ENCODE measurements at places on chromosomes 11 and 22.

GRCh38 chr22:24591286-24591830, 1.5 kb downstream of the LRRC75B start:
- H3K4me3 ChIP-seq, result no peak overlapping the region
- H3K36me3 ChIP-seq, result no peaks in the 10 kb centered on the region
- no peak overlapping the region for H3K27ac ChIP-seq
- H3K4me1 ChIP-seq, result peaks cover 5% of the 10 kb centered on the region
- H3K27me3 ChIP-seq, result peaks cover 5% of the 10 kb centered on the region

DNA sequence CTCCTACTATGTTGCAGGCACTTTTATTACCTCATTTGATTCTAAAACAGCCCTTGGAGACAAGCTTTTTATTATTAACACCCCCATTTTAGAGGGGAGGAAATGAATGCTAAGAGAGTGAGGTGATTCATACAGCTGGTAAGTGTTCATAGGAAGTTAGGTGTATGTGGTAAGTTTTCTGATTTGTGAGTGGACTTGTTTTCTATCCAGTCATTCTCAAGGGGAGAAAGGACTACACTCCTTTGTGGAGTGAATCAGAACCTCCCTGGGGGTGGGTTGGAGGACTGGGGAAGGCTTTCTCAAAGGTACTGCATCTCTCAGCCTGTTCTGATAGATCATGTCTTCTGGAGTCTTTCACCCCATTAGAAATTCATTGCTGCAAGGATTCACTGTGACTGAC, 23.5 kb downstream of the PKNOX2 start:
- no peak overlapping the region for H3K27ac ChIP-seq
- H3K4me3 ChIP-seq, result no peak overlapping the region
- H3K4me1 ChIP-seq, result peaks cover 2% of the 10 kb centered on the region
- no peaks in the 10 kb centered on the region for H3K36me3 ChIP-seq
- peaks cover 92% of the 10 kb centered on the region for H3K27me3 ChIP-seq

DNA sequence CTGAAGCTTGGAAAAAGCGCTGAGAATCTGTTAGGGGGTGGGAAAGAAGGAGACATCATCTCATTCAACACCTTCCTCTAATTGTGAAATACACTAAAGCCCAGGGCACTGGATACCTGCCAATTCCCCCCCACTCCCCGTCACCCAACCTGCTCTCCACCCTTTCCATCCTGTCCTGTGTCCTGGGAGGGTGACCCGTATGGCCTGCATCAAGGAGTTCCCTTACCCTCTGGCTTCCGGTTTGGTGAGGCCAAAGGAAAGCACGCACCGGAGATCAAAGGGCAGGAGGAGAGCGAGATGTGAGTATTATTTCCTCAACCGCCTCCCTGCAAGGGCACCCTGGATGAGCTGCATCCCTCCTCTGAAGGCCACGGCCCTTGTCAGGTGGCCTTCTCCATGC, 65.0 kb upstream of the PTPRJ start:
- no peaks in the 10 kb centered on the region for H3K27me3 ChIP-seq
- H3K4me1 ChIP-seq, result peaks cover 29% of the 10 kb centered on the region

DNA sequence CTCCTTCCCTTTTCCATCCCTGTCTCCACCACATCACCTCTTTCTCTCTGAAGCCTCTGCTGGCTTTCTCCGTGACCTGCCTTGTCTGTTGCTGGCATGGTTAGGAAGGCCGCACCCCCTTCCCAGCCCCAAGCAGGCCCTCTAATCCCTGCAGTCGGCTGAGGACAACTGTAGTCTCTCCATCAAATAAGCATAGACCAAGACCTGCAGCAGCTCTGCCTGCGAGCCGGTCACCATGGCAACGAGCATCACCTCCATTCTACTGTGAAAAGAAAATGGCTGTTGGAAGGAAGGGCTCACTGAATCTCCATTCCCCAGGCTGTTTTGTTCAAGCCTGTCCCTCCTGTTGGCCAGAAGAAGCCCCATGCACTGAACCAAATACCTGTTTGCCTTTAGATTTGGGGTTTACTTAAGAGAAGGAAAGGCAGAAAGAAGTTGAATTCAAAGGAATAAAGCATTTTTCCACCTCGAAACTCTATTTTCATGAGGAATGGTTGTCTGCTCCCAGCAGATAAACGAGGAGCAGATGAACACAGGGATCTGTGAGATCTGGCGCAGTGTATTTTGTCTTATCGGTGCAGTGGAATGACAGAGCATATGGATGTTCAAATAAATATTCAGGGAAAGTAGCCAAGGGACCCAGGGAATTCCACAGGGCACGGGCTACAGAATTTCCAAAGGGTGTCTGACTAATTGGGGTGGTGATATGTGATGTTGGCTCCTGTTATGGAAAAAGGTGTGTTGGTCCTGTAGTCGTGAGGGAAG, 113.1 kb upstream of the TTC12 start:
- no peak for DNase-seq
- peaks cover 25% of the 10 kb centered on the region for H3K27me3 ChIP-seq
- H3K27ac ChIP-seq, result no peak overlapping the region
- H3K4me3 ChIP-seq, result no peak overlapping the region

- H3K27me3 ChIP-seq, result peaks cover 75% of the 10 kb centered on the region
- no peak overlapping the region for H3K4me3 ChIP-seq
- H3K4me1 ChIP-seq, result peaks cover 10% of the 10 kb centered on the region
- no peaks in the 10 kb centered on the region for H3K36me3 ChIP-seq
- no peak overlapping the region for H3K27ac ChIP-seq
These were observed 5.7 kb downstream of the LRP4 start for GRCh38 chr11:46912526-46913150.

- H3K27me3 ChIP-seq, result peaks cover 5% of the 10 kb centered on the region
- H3K36me3 ChIP-seq, result peaks cover 23% of the 10 kb centered on the region
- H3K27ac ChIP-seq, result peak overlapping the region; percentile 88
- peaks cover 41% of the 10 kb centered on the region for H3K4me1 ChIP-seq
- DNase-seq, result no peak
These were observed 1.0 kb downstream of the CBX7 start for GRCh38 chr22:39151329-39151975.
